ENCODE measurements at places on chromosomes 13 and 19.

DNA sequence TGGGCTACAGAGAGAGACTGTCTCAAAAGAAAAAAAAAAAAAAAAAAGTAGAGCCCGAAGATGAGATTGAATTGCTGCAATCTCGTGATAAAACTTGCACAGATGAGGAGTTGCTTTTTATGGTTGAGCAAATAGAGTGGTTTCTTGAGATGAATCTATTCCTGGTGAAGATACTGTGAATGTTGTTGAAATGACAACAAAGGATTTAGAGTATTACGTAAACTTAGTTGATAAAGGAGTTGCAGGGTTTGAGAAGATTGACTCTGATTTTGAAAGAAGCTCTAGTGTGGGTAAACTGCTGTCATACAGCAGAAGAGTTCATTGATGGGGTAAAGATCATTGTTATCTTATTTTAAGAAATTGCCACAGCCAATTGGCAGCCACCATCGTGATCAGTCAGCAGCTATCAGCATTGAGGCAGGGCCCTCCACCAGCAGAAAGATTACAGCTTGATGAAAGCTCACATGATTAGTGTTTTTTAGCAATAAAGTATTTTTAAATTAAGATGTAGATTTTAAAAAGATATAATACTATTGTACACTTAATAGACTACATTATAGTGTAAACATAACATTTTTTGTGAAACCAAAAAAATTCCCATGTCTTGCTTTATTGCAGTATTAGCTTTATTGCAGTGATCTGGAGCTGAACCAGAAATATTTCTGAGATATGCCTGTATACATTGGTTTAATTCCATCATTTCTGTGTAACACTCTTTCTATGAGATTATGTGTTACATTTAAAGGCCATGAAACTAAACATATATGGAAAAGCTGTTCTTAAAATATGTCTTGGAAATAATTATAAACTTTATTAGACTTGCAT lies 43.1 kb downstream of the ZMYM2 start:
- no peak for DNase-seq

- peak; percentile 34 for DNase-seq
These were observed at the start of gene KCTD15 for GRCh38 chr19:33796164-33796875. KCTD15 (plus strand) TSS chr19:33796870; CDS start chr19:33800455, 3,585 bp downstream.

- peak; percentile 70 for DNase-seq
These were observed 4.0 kb downstream of the RTN2 start for GRCh38 chr19:45492627-45493470.

GRCh38 chr19:35109395-35110112 lies 6.1 kb upstream of the FXYD3 start:
- DNase-seq: no peak

DNA sequence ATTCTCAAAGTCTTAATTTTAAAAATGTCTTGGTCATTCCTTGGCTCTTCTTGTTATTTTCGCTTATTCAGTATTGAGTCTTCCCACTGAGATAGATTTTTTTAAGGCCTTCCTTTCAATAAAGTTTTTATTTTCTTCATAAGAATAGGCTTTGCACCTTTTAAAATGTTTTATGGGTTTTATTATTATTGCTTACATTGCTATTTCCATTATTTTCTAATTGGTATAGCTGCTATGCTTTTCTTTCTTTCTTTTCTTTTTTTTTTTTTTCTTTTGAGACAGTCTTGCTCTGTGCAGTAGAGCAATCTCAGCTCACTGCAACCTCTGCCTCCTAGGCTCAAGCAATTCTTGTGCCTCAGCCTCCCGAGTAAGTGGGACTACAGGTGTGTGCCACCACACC lies 195.7 kb downstream of the PDS5B start:
- DNase-seq: no peak

GRCh38 chr19:11450570-11451326 lies 15.3 kb downstream of the PRKCSH start:
- DNase-seq: no peak

- no peak for DNase-seq
These were observed 45.5 kb upstream of the DACH1 start for GRCh38 chr13:71912524-71912923.
